Stimulated activated CD4-positive, alpha-beta T cell treated with anti-CD3 and anti-CD28 coated beads, Interleukin-15, amount 100 ng/mL, for 1 hour (primary cell): ENCODE measurements at places on chromosomes 7 and 10.

GRCh38 chr7:16212610-16213009 lies 208.7 kb downstream of the CRPPA start:
- no peak for DNase-seq

- DNase-seq = no peak
Measured at GRCh38 chr10:75525067-75525466, 93.6 kb downstream of the LRMDA start.

- DNase-seq = no peak
Measured at GRCh38 chr10:65340340-65340739, 1585.5 kb upstream of the LRRTM3 start.

- no peak for DNase-seq
Measured at GRCh38 chr10:61621605-61622051, 41.1 kb upstream of the CABCOCO1 start.

GRCh38 chr7:33805630-33806233 lies 99.6 kb upstream of the BMPER start:
- DNase-seq = no peak

DNA sequence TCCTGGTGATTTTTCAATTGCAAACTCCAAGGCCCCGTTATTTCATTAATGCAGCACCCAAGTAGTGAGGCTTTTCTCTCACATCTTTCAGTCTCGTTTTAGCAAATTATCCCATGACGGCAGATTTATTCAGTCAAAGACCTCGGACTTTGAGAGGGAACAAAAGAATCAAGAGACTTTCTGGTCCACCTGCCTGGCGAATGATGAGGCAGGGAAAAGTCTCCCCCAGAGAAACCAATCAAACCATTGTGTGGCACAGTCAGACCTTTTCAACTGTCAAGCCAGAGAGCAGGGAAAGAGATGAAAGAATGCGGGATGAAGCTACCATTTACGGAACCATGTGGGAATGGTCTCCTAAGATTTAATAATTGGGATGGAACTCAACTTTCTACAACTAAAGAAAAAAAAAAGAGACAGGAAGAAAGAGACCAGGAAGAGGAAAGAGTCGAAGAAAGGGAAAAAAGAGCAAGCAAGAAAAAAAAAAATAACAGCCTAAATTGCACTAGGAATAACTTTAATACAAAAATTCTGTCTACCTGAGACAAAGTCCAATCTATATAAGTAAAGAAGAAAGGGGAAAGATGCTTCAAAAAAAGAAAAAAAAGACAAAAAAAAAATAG lies 22.8 kb downstream of the GLI3 start:
- DNase-seq = no peak

DNA sequence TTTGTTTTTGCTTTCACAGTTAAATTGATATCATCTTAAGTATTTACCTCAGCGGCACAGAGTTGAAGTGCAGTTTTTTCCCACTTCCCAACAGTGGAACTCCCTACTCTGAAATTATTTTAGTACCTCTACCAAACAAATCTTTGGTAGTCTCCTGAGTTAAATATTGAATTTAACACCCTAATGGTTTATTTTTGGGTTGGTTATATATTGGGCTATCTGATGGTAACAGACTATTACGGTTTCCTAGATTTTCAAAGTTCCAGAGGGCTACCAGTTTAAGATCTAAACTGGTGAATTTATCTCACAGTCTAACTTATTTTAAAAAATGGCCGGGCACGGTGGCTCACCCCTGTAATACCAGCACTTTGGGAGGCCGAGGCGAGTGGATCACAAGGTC lies 1.3 kb downstream of the ZNF277 start:
- no peak for DNase-seq

GRCh38 chr10:132407243-132407746 lies 10.3 kb downstream of the PWWP2B start:
- DNase-seq = no peak

DNA sequence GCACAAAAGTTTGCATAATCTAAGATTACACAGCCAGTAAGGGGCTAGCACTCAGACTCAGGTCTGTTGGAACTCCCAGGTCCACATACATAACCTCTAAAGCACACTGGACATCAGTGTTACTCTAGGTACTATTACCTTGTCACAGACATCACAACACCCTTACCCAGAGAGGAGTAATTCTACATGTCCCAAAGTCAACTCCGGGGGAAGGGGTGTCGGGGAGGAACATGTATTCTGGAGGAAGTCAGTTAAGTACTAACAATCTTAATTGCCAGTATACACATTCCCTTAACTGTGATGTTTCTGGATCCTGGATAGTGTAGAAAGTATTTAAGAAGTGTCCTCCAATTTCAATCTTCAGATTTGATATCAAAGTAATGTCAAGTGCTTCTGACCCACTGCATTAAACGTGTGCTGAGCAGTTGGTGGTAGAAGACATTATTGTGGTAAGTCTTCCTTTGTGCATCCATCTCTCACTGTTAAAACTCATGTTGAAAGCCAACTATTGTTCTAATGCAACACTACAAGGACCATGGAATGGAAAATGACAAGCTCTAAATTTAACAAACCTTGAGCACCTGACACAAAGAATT lies 155.4 kb downstream of the CRPPA start:
- DNase-seq = no peak

DNA sequence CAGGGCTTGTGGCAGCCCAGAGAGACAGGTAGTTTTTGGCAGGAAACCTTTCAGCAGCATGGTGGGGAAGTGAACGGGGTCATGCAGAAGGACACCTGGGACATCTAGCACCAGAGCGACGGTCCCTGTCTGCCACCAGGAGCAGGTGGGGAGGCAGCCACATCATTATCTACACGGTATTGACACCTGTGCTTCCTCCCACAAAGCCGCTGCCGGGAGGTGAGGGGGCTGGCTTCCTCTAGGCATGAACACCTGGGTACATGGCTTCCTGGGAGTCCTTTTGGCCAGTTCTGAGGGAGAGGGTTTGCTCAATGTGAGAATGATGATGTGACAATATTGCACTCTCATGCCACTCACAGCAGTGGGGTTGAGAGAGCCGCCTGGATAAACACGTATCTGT lies 275.2 kb downstream of the ACTR3B start:
- DNase-seq = no peak

DNA sequence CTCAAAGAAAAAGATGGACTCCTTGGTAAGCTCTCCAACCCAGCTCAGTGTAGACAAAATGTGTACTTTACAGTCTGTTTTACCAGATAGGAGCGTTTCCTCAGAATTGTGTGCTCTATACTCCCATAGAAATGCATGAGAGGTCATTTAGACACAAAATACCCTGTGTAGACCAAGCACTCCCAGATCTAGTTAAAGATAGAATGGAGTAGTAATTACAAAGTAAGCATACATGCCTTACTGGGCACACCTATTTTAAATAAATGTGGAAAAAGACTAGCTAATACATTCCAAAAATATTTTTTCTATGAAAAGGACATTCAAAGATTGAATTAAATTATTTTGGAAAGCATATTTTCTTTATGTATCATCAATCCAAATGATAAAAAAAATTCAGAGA lies 271.9 kb upstream of the DGKB start:
- DNase-seq = no peak
